Left renal cortex interstitium (tissue), 4 donors: ENCODE measurements at places on chromosomes 16 and 17.

DNA sequence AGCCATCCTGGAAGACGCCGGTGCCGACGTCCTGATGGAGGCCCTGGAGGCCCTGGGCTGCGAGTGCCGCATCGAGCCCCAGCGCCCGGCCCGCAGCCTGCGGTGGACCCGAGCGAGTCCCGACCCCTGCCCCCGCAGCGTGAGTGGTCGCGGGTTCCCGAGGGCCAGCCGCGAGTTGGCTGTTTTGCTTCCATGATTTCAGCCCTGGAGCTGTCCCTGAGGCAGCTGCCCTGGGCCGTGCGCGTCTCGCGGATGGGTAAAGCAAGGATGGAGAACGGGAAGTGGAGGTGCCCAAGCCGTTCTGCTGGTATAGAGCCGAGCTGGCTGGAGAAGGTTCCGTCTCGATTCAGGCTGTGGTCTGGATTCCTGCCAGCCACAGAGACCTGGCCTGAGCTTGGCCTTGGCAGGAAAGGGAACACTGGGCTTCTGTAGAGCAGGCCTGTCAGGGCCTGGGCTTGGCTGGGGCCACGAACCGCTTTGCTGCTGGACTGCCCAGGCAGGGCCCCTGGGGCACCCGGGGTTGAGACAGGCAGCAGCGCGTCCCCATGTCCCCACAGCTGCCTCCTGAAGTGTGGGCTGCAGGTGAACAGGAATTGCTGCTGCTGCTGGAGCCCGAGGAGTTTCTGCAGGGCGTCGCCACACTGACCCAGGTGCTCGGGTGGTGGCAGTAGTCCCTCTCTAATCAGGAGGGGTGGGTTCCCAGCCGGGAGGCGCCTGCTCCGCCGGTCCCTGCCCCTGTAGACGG lies 941 bp upstream of the MRPS34 start:
- DNase-seq, result no peak

DNA sequence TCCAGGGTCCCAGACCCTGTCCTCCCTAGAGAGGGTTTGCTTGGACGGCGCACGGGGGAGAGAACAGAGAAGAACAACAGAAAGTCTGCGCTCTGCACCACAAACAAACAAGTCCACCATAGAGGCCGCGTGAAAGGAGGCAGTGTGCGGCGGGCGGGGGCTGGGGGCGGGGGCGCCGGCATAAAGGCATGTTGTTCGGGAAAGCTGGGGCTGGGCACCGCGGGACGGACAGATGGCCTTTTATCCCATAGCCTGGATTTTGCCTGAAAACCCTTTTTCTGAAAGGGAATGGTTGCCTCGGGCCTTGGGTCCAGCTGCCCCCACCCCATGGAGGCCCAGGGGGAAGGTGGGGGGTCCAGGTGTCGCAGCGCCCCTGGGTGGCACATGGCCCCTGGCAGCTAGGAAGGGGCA lies 26.0 kb downstream of the FA2H start:
- no peak for DNase-seq

DNA sequence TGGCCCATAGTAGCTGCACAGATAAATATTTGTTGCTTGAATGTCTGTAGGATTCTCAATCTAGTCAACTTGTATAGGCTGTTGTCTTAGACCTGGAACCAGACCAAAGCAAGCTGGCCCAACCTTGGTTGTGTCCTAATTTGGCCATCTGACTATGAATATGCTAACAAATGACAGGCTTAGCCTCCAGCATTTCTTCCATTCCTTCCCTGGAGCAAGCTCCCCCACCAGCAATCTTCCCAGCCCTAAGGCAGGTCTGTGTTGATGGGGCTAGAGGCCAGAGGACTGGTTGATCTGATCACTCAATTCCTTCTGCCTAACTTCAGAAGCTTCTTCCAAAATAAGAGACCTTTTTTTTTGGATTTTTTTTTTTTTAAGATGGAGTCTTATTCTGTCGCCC lies 9.4 kb upstream of the PHOSPHO1 start:
- no peak for DNase-seq

GRCh38 chr17:43591779-43592562 lies 45.8 kb upstream of the ETV4 start:
- no peak for DNase-seq

DNA sequence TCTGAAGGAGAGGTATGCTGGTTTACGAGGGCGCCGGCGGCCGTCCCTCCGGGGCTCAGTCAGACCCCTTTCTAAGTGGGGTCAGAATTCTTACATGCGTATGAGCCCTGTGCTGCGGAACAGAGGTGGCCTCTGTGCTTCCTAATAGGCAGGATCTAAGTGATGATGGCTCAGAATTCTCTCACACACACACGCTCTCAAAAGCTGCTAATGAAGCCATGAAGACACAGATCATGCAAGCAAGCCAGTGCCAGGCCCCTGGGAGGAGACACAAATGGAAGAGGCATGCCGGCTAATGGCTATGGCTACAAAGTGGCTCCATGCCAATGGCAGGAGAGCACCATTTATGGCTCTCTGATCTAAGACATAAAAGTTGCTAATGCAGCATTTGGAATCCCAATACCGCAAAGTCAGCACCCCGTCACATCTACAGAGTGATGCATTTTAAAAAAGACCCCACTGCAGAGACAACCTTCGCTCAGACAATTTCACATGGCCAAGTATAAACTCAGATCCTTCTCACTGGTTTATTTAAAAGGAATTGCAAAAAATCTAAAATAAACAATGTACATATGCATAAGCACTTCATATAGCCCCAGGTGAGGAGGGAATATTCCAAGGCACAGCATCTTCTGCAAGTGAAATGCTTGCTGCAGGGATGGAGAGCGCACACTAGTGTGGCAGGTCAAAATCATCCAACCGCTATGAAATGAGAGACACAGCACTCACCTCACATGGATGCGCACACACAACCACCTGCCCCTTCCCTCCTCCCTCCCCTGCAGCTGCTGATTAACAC lies 24.5 kb downstream of the NPLOC4 start:
- DNase-seq, result no peak

- no peak for DNase-seq
Observed at GRCh38 chr17:33375783-33376182, 82.7 kb upstream of the ASIC2 start.

- no peak for DNase-seq
Observed at GRCh38 chr17:33045216-33045615, 53.6 kb downstream of the SPACA3 start.

- DNase-seq, result no peak
Observed at GRCh38 chr16:14501331-14502255, 128.5 kb downstream of the PARN start.

GRCh38 chr17:29918922-29919856 lies 10.8 kb downstream of the SSH2 start:
- no peak for DNase-seq

- DNase-seq, result no peak
Observed at GRCh38 chr16:2751577-2752034, 832 bp upstream of the SRRM2 start.

DNA sequence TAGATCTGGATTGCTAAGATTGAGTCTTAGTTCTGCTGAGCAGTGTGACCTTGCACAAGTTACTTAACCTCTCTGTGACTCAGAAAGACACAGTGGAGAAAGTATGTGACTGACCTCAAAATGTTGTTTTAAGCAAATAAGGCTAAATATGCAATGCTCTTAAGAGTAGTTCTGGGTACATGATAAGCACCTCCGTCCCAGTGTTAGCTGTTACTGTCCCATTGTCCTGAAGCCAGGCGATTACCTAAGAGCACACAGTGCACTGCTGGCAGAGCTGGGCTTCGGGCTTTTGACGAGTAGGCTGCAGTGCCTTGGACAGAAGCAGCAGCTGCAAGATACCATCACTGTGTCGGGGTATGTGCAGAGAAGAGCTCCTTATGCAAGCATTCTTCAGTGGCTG lies 32.7 kb upstream of the FOXF1 start:
- DNase-seq, result no peak

DNA sequence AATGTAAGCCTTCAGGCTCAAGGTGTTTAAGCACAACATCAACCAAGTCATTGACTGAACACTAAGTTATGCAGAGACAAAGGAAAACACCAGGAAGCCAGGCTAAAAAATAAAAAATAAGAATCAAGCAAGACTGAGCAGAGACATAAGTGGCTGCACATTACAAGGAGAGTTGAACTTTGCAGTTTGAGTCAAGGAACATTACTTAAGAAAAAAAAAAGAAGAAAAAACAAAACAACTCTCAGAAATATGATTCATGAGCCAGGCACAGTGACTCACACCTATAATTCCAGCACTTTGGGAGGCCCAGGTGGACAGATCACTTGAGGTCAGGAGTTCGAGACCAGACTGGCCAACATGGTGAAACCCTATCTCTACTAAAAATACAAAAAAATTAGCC lies 168.1 kb downstream of the C16orf95 start:
- no peak for DNase-seq

DNA sequence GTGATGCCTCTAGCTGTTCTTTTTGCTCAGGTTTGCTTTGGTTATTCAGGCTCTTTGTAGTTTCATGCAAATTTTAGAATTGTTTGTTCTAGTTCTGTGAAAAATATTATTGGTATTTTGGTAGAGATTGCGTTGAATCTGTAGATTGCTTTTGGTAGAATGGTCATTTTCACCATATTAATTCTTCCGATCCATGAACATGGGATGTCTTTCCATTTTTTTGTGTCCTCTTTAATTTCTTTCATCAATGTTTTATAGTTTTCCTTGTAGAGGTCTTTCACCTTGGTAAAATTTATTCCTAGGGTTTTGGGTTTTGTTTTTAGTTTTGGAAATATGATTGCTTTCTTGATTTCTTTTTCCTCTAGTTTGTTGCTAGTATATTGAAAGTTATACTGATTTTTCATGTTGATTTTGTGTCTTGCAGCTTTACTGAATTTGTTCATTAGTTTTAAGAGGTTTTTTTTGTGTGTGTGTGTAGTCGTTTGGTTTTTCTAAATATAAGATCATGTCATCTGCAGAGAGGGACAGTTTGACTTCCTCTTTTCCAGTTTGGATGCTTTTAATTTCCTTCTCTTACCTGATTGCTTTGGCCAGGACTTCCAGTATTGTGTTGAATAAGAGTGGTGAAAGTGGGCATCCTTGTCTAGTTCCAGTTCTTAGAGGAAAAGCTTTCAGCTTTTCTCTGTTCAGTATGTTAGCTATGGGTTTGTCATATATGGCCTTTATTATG lies 42.4 kb downstream of the NSRP1 start:
- DNase-seq, result no peak

- DNase-seq, result no peak
Observed at GRCh38 chr16:86504315-86505184, 5.8 kb upstream of the FOXF1 start.

DNA sequence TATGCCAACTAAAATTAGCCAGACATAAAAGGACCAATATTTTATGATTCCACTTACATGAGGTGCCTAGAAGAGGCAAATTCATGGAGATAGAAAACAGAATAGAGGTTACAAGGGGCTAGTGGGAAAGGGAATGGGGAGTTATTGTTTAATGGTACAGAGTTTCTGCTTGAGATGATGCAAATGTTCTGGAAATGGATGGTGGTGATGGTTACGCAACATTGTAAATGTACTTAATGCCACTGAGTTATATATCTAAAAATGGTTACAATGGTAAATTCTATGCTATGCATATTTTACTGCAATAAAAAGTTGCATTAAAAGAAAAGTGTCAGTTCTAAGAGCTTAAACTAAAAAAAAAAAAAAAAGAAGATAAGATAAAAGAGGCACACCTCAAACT lies 17.9 kb downstream of the MT1X start:
- DNase-seq, result no peak

- no peak for DNase-seq
Observed at GRCh38 chr17:74619077-74619673, 4.4 kb downstream of the CD300E start.

- DNase-seq, result no peak
Observed at GRCh38 chr17:71726341-71726740, 394.5 kb upstream of the SOX9 start.

GRCh38 chr17:45021607-45022287 lies 29.7 kb downstream of the DCAKD start:
- DNase-seq, result no peak

DNA sequence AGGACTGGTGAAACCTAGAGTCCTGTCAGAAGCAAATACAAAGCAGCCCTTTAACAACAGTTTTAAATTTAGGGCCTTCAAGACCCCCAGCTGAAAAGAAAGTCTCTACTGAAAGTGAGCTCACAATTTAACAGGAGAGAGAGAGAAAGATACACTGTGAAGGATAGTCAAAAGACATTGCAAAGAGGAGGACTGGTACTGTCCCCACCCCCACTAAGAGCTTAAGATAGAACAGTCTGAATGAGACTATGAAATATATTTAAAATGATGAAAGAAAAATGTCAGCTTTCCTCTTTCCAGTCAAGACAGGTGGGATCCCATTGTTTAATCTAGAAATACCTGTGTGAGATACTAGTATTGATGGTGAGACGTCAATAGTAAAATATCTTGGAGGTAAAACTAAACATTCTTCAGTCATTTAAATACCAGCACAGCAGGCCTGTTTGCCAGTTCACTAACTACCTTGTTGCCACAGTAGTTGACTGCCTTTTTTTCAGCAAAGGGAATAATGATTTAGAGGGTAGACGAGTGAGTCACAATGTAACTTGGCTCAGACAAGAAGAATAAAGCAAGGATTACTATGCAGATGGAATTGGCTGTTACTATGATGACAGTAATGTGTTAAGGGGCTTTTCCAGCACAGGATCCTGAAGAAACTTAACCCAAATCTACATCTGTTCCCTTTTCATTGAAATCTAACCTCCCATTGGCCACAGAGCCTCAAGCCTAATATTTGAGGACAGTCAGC lies 47.2 kb upstream of the RASL10B start:
- no peak for DNase-seq

DNA sequence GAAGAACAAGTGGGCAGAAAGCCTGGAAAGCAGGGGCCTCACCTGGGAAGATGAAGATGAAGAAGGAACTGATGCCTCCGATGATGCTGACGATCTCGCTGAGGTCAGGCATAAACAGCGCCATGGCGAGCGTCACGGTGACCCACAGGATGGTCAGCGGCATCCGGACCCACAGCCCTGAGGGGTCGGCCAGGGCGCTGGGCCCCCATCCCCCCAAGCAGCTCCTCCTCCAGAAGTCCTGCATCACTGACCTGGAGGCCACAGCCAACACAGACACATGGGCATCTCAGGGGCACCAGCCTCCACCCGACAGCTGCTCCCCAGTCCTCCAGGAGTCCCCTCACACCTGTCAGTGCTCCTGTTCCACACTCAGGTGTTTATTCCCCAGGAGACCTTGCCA lies 26.1 kb downstream of the SLC38A8 start:
- no peak for DNase-seq

GRCh38 chr17:7704601-7705268 lies at the start of gene EFNB3:
TSS of gene EFNB3 (plus strand) at chr17:7705202. CDS start at chr17:7705599, 397 bp downstream.
- DNase-seq, result no peak

- no peak for DNase-seq
Observed at GRCh38 chr17:77409282-77410161, 268.8 kb downstream of the SEC14L1 start.

DNA sequence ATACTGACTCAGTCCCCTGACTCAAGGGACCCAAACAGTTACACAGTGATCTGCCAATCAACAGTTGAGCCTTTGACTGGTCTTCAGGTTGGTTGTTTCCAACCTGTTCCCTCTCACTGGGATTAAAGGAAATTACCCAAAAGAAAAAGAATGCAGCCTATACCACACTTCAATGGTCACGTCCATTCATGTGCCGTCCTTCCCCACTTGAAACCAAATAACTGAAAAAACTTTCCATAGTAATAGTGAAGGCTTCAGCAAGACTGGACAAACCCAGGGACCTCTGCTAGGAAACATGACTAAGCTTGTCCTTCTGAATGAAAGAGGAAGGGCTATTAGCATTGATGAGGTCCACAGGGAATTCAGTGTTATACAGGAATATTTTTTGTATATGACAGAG lies 30.6 kb downstream of the MRPS23 start:
- DNase-seq, result no peak

- peak; percentile 46 for DNase-seq
Observed at GRCh38 chr17:7838090-7839075, 4.4 kb downstream of the KDM6B start.
